HFFc6 (cell line): ENCODE measurements at places on chromosomes 11 and 22.
A peak's percentile ranks its signal among the peaks of the same experiment; 100 is the strongest.

GRCh38 chr11:117795638-117796455 lies 1.2 kb downstream of the DSCAML1 start:
- no peak for DNase-seq

DNA sequence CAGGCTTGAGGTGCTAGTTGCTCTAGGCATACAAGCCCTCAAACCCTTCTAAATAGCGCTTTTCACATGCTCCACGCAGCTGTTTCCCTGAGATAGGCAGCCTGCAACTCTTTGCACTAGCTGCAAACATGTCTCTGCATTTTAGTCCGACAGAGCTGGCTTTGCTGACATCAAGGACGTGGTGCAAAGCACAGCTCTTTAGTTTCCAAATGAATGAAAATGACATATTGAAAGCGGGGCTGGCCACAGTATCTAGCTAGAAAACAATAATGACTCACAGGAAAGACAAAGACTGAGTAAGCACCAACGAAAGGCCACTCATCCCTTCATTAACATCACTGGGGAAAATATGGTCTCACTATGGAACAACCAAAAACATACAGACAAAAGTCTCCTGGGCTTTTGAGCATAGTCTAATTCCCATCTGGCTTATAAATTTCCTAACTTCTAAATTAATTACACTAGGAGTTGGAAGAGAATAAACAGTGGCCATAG lies 15.3 kb upstream of the ZC3H12C start:
- DNase-seq = peak; percentile 75

DNA sequence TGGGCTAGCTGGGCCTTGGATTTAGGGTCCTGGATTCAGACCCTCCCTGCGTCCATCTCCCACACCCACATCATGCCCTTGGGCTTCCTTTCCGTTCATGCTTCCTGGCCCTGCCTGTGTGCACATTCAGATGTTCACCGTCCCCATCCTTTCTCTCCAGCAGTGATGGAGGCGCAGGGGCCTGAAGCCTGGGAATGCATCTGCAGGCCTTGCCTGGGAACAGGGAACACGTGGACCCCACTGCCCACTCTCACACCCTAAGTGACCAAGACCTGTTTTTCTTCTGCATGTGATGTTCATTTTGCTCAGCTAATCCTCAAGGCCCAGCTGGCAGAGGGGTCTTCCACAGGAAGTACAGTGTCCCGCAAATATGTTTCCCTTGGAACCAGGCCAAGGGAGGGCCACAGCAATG lies 91.6 kb upstream of the PARVA start:
- DNase-seq = no peak

DNA sequence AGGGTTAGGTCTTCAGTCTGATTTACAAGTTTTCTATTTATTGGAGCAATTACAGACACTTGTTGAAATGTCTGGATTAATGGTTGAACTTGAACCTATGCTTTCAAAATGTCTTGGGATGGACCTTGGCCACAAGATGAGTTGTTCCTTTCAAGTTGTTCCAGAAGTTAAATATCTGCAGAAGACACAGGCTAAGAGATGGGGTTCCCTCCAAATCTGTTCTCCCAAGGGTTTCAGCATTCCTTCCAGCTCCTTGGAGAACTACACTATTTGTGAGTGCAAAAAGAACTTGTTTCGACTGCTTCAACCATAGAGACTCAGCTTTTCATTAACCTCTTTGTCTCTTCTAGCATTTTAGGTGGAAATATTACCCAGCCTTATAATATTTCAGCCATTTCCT lies 189.0 kb upstream of the BLID start:
- DNase-seq = no peak

GRCh38 chr11:10655227-10655626 lies 38.3 kb downstream of the IRAG1 start:
- DNase-seq = no peak

DNA sequence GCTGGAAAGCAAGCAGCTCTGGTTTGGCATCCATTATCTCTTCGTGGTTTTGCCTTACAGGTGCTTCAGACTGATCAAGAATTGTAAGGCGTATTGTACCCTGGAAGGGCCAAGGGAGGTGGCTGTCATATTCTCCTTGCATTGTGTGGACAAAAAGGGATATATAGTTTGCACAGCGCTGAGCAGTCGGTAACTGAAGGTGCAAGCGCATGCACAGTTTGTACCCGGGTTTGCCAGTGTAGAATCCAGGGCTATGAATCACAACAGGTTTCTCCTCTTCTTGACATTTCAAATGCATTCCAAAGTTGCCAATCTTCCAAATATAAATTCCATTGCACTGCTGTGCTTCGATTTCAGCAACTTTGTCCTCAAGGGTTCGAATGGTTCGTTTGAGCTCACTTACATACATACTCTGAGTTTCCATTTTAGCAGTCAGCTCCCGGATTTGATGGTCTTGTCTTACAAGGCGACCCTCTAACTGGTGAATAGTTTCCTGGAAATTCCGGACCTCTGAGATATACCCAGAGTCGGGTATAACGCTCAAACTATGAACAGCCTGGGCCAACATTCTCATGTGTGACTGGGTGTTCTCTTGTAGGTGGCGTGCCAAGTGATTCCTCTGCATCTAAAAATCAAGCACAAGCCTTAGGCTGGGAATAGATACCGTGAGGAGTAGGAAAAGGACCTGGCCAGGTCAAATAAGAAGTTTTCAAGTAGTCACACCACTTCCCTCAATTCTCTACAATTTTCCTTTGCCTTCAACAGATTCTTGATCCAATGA lies 19.9 kb downstream of the TRAF6 start:
- DNase-seq = no peak

GRCh38 chr11:10751581-10751940 lies 515 bp downstream of the CTR9 start:
- DNase-seq = no peak

GRCh38 chr11:26947904-26948639 lies 45.8 kb upstream of the FIBIN start:
- DNase-seq = peak; percentile 52

DNA sequence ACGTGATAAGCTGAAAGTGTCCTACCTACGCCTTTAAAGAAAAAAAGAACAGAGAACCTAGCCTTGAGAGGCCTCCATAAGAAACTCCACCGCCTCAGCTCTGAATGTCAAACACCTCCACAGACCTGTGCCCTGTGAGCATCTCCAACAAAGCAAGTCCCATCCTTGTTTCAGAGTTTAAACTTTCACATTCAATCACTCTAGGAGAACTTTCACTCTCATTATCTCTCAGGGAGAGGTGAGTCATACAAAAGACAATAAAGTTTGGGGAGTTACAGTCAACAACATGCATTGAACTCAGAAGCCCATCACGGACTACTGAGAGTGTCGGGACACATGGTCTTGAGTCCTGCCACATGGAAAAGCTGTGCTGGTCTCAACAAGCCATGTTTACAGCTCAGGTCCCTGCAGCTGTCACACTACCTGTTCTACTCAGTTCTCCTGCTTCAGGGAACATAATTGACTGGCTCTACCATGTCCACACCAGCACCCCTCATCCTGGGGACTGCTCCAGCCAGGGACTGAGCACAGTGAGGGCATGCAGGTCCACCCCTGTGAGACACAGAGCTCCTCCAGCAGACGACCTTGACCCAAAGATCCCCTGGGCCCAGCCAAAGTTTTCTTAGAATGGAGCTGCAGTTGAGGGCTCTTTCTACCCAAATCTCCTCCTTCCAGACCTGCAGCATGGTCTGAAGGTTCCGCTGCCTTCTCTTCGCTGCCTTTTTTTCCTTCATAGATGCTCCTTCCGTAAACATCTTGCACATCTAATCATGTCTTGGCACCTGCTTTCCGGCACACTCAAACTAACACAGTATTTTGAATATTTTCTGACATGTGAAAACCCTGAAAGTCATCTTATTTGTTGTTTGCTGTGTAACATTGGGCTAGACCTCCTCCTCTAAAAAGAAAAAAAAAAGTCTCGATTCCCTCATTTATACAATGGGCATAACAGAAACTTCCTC lies 114.9 kb downstream of the ETS1 start:
- peak; percentile 51 for DNase-seq
